Myocyte (in vitro differentiated cells): ENCODE measurements at places on chromosomes 6 and 20. TPM values are rescaled to one million over a fixed set of nuclear protein-coding genes. Genes with fewer than 3 reads are reported as not detected.

TUBB2B gene
- total RNA-seq: 112 and 114 TPM in 2 replicates

AKAP7 gene
- total RNA-seq: 2.4 and 4.2 TPM in 2 replicates

DEFB128 gene
- not detected in 2 replicates for total RNA-seq

NFKBIE gene
- total RNA-seq: 7.8 and 12.8 TPM in 2 replicates

RAET1G gene
- total RNA-seq: not detected in 2 replicates

PARD6B gene
- 0.19 and 0.47 TPM in 2 replicates for total RNA-seq

SIRPG gene
- total RNA-seq: not detected in 2 replicates

ACSS1 gene
- 0.88 and 1.3 TPM in 2 replicates for total RNA-seq

CDC40 gene
- 14.6 and 16.3 TPM in 2 replicates for total RNA-seq

C6orf141 gene
- total RNA-seq: 0.08 TPM in 1 of 2 replicates, not detected in the other

ERGIC3 gene
- total RNA-seq: 169 and 210 TPM in 2 replicates

VGLL2 gene
- 5.7 and 24.4 TPM in 2 replicates for total RNA-seq

TNFRSF6B gene
- 4.9 and 5.2 TPM in 2 replicates for total RNA-seq

IP6K3 gene
- total RNA-seq: 70.3 and 72.6 TPM in 2 replicates

GPX5 gene
- not detected in 2 replicates for total RNA-seq

CLVS2 gene
- not detected in 2 replicates for total RNA-seq

ELOVL4 gene
- total RNA-seq: 1.9 and 2.2 TPM in 2 replicates

PLG gene
- not detected in 2 replicates for total RNA-seq

ID4 gene
- not detected in 2 replicates for total RNA-seq

NOX3 gene
- total RNA-seq: not detected in 2 replicates

SYNDIG1 gene
- not detected in 2 replicates for total RNA-seq

COL12A1 gene
- total RNA-seq: 14.6 and 17.7 TPM in 2 replicates

SLC22A1 gene
- 0.19 and 0.31 TPM in 2 replicates for total RNA-seq

FILIP1 gene
- total RNA-seq: 41.5 and 46.7 TPM in 2 replicates

KAT14 gene
- 25.4 and 26.4 TPM in 2 replicates for total RNA-seq

NKAIN4 gene
- total RNA-seq: not detected in 2 replicates

ADGRB3 gene
- total RNA-seq: 0.13 TPM in 1 of 2 replicates, not detected in the other

C6orf163 gene
- total RNA-seq: 0.10 and 0.75 TPM in 2 replicates

MLIP gene
- 5.2 and 18.3 TPM in 2 replicates for total RNA-seq

C20orf141 gene
- total RNA-seq: not detected in 2 replicates

GINS1 gene
- total RNA-seq: 2.2 and 3.0 TPM in 2 replicates

PSORS1C2 gene
- not detected in 2 replicates for total RNA-seq

GPLD1 gene
- total RNA-seq: 0.19 and 0.26 TPM in 2 replicates

CFAP61 gene
- 0.83 and 2.1 TPM in 2 replicates for total RNA-seq

ANKRD6 gene
- 0.48 and 4.0 TPM in 2 replicates for total RNA-seq

MCHR2 gene
- total RNA-seq: not detected in 2 replicates

SGK2 gene
- total RNA-seq: 0.19 and 1.7 TPM in 2 replicates

LTB gene
- 0.40 TPM in 1 of 2 replicates, not detected in the other for total RNA-seq

ELOVL2 gene
- total RNA-seq: 0.05 TPM in 1 of 2 replicates, not detected in the other
